Caudate nucleus (tissue), 63 donors: ENCODE measurements at places on chromosomes 3 and 15.

DNA sequence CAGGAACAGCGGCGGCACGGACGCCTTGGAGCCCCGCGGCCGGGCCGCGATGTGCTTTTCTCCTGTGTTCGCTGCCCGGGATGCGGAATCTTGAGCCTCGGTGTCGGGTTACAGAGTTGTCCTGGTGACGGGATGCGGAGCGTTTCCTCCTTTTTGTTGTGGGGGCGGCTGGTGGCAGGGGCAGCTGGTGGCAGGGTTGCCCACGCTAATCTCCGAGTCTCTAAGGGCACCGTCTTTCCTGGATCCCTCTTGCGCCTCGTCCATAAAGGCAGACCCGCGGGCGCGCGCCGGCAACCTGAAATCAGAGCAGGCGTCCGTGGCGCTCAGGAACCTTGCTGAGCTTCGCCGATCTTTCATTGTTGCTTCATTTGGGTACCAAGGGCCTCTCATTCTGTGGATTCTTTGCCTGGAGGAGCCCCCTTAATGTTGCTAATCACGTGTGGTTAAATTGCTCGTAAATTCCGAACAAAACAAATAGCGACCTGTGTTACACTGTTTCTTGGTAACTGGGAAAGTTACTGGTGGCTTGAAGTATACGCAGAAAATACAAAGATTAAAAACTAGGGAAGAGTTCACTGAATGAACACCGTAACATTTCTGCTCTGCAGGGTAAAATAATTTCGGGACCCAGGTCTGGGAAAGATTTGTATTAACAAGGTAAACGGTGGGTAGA lies 844 bp upstream of the PFN2 start:
- DNase-seq: peak; percentile 81

DNA sequence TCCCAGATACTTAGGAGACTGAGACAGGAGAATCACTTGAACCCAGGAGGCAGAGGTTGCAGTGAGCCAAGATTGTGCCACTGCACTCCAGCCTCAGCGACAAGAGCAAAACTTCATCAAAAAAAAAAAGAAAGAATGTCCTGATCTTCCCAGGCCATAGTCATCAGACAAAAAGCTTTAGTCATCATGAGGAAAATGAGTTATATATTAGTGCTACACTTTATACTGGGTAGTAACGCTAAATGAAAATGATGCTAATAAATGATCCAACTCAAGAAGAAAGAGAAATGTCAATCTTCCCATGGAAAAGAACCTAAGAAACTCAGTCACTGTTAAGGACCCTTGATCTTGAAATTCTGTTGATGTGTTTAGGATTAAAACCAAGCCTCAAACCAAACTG lies 26.3 kb upstream of the TRIM59 start:
- no peak for DNase-seq

DNA sequence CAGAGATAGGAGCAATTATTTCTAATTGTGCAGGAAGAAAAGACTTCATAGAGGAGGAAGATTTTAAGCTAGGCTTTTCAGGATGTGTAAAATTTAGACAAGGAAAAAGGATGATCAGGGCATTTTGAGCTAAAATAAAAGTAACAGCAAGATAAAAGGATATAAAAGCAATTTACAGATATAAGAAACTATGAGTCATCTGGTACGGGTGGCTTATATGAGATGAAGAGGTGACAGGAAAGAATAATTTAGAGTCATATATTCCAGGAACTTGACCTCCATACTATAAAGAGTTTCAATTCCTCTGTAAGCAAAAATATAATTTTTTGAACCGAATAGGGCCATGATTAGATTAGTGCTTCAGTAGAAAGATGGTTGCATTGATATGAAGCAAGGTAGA lies 273.7 kb downstream of the RBMS3 start:
- no peak for DNase-seq

- DNase-seq: no peak
Measured at GRCh38 chr15:68106656-68107055, 52.5 kb downstream of the PIAS1 start.

DNA sequence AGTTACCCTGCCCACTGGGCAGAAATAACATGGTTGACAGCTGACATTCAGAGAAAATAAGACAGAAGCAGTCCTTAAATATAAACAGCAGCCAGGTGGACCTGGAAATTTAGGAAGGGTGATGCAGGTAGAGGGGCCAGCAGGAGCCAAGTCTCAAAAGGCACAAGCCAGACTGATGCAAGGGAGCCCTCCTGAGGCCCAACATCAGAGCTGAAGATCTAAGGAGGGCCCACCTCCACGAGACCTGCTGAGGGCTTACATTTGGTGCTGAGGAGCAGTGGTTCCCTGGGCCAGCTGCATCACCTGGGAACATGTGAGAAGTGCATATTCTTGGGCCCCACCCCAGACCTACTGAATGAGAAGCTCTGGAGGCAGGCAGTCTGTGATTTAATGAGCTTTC lies 105.5 kb upstream of the TRIM42 start:
- no peak for DNase-seq

GRCh38 chr3:140292684-140293083 lies 357.7 kb downstream of the CLSTN2 start:
- DNase-seq: no peak

DNA sequence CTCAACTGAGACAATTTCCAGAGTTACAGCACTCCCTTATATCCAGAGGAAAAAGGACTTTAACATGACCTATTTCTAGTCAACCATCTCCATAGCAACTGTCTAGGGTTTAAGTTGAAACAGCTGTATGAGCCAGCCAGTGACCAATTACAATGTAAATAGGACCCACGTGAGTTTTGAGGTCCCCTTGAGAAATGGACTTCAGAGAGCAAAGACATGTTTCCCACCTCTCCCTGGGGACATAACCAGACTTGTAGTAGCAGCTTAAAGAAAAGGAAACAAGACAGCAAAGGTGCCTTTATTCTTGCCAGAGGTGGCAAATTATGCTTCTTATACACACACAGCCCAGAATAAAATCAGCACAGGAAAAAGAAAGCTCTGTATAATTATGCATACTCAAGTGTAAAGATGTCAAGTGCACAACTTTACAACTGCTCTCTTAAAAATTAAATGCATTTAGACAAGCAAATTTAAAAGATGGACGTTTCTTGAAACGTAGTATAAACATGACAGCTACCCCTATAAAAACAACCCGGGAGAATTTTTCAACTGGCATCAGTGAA lies 40.2 kb downstream of the SUMF1 start:
- DNase-seq: no peak

DNA sequence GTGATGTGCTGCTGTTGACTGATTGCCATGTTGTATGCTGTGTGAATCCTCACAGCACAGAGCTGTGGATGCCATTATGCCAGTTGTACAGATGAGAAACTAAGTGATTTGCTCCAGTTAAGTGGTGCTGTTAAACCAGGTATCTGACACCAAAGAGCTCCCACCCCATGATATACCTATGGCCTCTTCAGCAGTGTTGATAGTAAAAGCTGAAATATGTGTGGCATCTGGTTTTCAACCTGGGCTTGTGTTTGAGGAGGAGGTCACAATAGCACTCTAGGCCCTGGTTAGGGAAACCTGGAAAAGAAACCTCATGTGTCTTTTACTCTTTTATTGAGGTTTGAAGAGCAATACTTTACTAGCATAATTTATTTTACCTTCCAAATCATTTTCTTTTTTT lies 21.4 kb downstream of the RAD54L2 start:
- DNase-seq: no peak

DNA sequence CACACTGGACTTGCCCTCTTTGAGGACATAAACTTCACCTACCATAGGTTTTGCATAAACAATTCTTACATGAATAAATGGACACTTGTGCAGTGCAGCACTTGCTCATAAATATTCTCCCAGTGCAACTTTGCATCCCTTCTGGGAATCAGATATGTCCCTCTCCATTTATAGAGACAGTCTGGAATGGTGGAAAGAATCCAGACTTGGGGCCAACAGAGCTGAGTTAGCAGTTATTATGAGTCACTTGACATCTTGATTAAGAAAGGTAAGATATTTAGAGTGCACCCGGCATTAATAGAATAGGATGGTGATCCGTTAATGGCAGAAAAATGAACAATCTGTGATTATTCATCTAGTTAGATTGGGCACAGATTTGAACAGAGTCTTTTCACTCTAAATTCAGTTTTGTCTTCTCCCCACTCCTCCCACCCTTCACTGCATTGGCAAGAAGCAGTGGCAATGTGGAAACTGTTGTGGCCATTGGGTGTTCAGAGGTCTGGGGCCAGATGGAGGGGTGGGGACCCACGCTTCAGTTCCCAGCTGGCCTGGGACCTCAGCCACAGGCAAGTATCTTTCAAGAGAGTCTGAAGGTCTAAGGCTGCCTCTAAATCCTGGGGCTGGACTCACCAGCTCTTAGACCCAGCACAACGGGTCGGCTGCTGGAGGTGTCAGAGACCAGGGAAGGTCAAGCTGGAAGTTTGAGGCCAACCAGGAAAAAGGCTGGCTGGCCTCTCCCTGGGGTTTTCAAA lies 58.9 kb upstream of the KY start:
- no peak for DNase-seq

DNA sequence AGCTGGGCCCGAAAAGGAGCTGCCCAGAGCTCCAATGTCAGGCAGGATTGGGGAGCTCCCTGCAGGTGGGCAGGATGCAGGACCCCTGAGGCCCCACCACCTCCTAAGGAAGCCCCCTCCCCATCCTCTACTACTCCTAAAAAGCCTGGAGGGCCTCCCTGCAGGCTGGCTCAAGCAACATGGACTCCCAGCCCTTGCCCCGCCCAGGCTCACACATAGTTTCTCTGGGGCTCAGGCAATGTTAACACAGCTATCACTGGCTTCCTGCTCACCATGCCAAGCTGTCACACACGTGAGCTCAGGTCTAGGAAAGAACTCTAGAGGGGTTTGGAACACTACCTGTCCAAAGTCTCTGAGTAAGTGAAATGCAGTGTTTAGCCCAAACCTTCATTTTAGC lies 65.4 kb upstream of the ZNF148 start:
- no peak for DNase-seq

DNA sequence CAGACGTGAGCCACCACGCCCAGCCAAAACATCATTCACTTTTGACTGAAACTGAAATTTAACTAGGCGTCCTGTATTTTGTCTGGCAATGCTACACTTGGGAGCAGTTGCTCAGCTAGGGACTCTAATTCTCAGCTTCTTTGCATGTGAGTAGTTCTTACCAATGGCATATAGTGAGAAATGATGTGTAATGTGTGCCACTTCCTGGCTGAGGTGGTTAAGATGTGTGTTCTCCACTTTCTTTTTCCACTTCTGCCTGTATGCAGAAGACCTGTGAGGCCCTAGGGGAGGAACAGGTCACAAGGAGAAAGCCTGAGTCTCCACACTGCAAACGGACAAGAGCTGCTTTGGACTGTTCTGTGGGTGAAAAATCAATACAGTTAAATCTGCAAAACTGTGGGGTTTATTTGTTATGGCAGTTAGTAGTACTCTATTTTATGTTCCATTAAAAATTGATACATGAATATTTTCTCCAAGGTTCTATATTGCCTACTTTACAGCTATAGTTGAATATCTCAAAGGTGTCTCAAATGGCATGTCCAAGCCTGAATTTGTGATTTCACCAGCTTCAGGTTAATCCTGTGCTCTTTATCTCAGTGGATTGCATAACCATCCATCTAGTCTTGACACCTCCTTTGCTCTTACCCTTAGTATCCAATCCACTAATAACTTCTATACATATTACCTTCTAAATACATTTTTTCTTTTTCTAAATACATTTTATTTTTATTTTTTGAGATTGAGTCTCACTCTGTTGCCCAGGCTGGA lies 59.3 kb downstream of the NR1D2 start:
- DNase-seq: no peak

DNA sequence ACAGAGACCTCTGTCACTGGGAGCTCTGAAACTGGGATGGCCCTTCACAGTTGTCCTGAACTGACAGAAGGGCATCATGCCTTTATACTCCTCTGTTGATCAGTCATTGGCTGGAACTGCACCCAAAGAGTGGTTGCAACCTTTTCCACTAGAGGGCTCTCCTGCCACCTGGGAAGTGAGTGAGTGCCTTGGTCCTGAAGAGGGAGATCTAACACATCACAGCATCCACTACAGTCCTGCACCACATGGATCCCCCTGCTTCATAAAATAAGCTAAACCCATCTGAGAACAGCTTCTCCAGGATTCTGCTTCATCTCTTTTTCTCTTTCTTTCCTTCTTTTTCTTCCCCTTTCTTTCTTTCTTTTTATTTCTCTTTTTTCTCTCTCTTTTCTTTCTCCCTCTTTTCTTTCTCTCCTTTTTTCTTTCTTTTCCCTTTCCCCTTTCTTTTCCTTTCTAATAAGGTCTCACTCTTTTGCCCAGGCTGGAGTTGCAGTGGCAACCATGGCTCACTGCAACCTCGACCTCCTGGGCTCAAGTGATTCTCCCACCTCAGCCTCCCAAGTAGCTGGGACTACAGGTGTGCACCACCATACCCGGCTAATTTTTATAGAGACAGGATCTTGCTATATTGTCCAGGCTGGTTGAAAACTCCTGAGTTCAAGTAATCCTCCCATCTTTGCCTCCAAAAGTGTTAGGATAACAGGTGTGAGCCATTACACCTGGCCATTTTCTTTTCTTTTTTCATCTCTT lies 42.8 kb upstream of the RAF1 start:
- no peak for DNase-seq

DNA sequence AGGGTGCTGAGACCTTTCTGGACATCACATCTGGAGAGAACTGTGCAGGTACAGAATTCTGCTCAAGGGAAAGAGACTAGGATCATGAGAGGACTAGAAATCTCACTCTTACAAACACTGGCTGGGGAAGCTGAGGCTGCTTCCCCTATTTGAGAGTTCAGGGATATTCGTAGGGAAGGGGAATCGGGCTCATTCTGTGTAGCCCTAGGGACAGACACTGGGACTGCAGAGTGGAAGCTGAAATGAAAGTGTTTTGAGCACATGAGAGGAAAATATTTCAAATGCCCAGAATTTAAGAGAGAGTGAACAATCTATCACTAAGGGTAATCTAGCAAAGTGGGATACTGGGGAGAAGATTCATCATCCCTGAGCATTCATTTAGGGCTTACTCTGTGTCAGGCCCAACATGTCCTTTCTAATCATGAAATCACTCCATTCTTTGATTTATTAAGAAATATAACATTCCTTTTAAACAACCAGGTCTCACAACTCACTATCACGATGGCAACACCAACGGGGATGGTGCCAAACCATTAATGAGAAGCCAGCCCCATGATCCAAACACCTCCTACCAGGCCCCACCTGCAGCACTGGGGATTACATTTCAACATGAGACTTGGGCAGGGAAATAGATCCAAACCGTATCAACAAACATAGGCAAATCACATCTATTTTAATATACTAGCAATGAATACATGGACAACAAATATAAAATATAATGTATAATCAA lies 63.0 kb downstream of the CPN2 start:
- DNase-seq: no peak

DNA sequence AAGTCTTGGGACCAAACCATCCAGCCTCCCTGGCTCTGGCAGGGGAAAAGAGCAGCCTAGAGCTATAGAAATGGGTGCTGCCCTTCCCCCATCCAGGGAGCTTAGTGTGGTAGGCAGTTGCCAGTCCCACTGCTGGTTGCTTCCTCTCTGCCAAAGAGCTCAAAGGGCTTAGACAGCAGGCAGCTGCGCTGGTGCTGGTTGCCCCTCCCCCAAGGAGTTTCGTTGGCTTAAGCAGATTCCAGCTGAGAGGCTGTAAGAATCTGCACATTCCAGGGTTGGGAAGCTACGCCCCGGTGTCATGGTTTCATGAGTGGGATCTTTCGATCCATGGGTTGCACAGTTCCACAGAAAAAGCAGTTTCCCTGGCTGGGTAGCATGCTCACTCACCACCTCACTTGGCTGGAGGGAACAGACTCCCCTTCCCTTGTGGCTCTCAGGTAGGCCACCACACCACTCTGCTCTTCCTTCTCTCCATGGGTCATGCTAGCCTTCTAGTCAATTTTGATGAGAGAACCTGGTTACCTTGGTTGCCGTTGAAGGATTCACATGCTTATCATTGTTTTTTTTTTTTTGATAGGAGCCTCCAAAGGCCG lies 195.1 kb downstream of the EPHA6 start:
- DNase-seq: no peak

- no peak for DNase-seq
Measured at GRCh38 chr15:86611417-86612040, 531.9 kb downstream of the AGBL1 start.
